ENCODE measurements at places on chromosomes 13 and 19.

- no peak for DNase-seq
Observed at GRCh38 chr19:28521614-28522544, 691.1 kb downstream of the UQCRFS1 start.

- DNase-seq: no peak
Observed at GRCh38 chr19:10317857-10318462, 2.1 kb upstream of the FDX2 start.

DNA sequence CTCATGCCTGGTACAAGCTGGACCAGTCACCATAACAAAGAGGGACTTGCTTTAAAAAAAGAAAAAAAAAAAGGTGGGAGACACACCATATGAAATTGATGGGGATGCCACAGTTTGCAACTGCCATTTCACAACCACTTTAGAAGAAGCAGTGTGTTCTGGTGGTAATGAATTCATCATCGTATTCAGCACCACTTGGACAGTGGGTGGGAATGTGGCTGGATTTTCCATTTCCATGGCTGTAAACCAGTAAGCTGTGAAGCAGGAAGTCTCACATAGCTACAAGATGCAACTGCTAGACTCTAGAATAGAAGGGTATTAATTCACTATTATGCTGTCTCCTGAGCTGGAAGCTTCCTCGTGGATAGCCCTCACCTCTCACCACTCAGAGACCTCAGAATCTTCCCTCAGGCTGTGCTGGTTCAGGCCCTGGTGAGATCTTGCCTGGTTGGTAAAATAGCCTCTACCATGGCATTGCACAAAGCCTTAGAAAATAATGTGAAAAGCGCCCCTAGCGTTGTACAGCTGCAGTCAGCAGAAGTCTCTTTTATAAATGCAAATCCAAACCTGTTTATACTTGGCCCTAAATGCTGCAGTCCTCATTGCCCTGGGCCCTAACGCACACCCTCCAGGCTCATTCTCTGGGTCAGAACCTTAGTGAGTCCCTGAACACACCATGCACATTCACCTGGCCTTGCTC lies 150.7 kb downstream of the KCTD15 start:
- no peak for DNase-seq

DNA sequence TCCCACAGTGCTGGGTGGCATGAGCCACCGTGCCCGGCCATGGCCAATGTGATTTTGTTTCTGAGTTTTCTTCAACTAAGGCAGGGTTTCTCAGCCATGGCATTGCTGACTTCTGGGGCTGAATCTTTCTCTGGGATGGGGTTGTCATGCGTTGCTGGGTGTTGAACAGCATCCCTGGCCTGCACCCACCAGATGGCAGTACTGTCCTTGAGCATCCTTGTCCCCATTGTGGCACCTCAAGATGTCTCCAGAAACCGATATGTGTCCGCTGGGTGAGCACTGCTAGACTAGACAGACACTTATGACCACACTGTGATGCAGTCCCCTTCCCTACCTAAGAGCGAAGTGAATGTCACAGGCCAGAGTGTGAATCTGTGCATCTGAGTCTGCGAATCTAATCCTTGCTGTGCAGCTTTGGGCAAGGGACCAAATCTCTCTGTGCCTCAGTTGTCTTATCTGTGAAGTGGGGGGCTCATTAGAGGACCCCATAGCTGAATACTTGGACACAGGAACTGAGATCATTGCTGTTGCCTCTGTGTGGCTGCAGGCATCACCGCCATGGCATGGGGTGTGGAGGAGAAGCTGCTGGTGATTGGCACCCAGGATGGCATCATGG lies 50.3 kb upstream of the SIN3B start:
- no peak for DNase-seq

GRCh38 chr19:45091031-45091923 lies 1.7 kb upstream of the PPP1R37 start:
- DNase-seq: peak; percentile 98

DNA sequence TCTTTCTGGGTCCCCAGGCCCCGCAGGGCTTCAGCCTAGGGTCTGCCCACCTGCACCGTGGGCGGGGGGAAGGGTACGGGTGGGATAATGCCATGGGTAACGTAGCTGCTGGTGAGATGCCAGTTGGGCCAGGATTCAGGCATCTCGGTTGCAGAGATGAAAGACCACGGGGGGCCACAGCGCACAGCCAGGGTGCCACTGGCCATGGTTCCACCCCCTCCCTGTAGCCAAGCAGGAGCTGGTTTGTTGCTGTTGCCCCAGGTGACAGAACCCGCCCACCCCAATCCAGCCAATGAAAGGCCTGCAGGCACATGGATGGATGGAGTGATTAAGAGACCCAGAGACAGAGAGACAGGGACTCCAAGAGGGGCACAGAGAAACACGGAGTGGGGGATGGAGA lies 1.0 kb upstream of the CGB7 start:
- DNase-seq: no peak

GRCh38 chr13:26442541-26442940 lies 114.9 kb upstream of the WASF3 start:
- no peak for DNase-seq

- no peak for DNase-seq
Observed at GRCh38 chr13:71474936-71475335, 392.1 kb downstream of the DACH1 start.

DNA sequence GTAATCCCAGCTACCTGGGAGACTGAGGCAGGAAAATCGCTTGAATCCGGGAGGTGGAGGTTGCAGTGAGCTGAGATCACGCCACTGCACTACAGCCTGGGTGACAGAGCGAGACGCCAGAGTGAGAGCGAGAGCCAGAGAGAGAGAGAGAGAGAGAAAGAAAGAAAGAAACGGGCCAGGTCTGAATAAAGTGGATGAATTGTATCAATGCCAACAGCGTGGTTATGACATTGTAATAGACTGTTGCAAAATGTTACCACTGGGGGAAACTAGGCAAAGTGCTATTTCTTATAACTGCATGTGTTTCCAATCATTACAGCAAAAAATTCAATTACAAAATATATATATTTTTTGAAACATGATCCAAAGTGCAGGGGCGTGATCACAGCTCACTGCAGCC lies 11.8 kb upstream of the BTBD2 start:
- DNase-seq: no peak

GRCh38 chr13:100666124-100666523 lies 8.5 kb downstream of the TMTC4 start:
- DNase-seq: peak; percentile 35

- DNase-seq: no peak
Observed at GRCh38 chr19:45191375-45191774, 12.8 kb downstream of the BLOC1S3 start.

DNA sequence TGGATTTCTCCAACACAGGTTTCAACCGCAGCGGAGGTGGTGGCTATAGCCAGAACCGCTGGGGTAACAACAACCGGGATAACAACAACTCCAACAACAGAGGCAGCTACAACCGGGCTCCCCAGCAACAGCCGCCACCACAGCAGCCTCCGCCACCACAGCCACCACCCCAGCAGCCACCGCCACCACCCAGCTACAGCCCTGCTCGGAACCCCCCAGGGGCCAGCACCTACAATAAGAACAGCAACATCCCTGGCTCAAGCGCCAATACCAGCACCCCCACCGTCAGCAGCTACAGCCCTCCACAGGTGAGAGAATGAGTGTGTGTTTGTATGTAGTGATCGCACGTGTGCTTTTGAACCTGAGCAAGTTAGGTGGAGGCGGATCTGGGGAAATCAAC lies 6.0 kb upstream of the CCDC97 start:
- no peak for DNase-seq

DNA sequence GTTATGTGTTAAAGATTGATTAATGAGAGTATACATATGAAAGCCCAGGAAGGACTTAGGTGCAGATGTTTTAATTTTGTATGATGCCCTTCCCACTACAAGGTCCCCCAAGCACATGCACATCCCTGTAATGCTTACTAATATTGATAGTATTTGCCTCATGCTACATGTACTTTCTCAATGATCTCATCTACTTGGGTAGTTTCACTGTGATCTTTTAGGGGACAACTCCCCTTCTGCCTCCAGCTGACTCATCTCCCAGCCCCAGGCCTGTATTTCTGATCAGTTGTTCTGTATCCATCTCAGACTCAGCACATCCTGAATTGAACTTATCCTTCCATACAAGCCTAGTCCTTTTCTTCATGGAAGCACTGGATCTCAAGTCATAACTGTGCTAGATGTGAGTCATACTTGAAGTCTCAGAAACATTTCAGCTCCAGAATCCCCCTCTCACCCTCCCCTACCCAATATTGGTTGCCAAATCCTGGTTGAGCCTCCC lies 49.4 kb upstream of the INTS6 start:
- DNase-seq: no peak

DNA sequence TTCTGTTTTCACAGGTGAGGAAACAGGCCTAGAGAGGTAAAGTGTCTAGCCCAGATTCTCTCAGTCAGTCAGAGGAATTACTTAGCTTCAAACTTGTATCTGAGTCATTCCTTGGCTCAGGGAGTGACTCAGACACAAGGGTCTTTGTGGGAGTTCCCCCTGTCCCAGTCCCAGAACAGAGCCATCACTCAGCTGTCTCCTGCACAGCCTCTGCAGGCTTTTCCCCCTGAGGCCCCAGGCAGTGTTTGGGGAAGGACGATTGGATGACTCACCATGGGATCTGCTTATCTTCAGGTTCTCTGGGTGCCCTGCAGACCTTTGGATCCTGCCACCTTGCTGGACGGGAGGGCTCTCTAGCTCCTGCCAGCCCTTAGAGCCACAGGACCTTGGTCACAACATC lies 13.2 kb downstream of the ZNF793 start:
- no peak for DNase-seq

DNA sequence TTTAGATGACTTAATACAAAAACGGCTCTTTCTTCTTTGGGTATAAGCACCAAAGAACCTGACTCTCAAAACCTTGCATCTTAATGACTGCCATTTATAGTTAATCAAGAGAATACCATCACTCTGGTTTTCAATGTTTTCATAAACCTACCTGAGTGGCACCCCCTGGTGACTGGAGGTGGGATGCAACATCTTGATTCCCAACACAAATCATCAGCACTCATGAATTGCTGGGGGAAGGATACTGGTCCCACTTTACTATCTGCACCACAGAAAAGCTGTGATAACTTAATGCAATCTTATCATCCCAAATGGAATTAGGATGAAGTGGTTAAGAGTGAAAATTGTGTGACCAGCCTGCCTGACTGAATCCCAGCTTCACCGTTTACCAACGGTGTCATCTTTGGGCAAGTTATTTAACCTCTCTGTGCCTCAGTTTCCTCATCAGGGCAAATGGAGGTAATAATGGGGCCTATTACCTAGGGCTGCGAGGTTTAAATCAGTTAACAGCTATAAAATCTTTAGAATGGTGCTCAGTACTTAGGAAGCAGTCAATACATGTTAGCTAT lies 366.4 kb downstream of the KLF12 start:
- no peak for DNase-seq
